ENCODE measurements at places on chromosomes 2 and 18.

GRCh38 chr2:232350804-232351685 lies 27.5 kb upstream of the ALPP start:
- no peak for DNase-seq

- DNase-seq: no peak
These were observed 257.6 kb downstream of the GRB14 start for GRCh38 chr2:164363646-164364045.

DNA sequence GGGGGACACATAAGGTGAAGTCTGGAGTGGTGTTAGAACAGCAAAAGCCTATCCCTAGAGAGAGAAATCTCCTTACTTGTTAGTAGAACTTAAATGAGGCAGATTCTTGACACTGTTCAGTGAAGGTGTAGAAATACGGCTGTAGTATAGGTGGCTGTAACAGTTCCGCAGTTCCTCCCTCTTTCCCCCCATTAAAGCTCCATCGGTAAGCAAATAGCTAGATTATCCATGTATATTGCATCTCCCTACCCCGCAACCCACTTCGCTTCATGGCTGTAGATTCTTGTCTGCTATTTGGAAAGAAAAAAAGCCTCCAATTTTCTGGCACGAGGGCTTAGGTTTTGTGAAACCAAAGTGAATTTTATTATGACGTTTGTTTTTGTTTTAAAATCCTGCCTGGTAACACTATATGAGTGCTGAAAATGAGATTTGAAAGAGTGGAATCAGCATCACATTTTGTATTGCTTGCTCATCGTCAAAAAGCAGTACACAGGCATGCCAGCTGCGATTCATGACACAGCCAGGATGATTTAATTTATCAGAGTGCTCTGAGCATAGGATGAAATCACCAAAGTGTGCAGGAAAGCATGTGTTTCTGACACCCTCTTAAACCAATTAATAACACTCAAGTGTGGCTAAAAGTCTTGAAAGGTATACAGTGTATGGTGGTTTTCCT lies 1.4 kb downstream of the FAM171B start:
- no peak for DNase-seq

DNA sequence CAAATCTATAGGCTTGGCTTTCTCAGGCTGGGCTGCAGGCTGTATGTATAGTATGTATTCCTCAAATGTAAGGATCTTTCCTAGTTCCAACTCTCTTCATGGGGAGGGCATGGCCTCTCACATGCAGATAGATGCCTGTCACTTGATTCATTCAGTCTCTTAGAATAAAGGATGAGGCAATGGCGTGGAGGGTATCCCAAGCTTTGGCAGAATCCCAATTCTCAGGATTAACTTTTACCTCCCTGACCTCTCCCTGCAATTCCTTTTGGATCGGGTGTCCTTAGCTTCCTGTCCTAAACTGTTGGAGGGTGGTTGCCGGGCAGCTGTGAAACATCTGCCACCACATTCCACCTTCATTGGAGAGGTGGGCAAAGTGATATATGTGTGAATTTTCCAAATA lies 80.3 kb downstream of the INSIG2 start:
- no peak for DNase-seq

DNA sequence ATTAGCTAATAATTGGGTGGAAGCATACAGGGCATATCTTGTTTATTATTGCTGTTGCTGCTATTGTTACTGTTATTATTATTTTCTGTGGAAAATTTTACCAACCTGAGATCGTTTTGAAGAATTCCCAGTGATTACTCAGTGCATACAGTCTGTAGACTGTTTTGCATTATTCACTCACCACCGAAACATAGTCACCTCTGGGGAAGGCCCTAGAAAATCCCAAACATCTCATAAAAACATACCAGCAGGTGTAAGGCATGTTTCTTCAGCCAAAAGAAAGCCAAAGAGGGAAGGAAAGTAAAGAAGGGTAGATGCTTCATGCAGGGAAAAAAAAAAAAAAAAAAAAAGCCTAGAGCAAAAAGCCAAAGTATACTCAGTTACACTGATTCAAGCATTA lies 647.7 kb downstream of the BCL11A start:
- no peak for DNase-seq

Data from NCI-H774 (cell line).